ENCODE measurements at places on chromosomes 12 and 14.

- no peak for DNase-seq
Observed at GRCh38 chr14:40188006-40188405, 755.8 kb upstream of the FBXO33 start.

DNA sequence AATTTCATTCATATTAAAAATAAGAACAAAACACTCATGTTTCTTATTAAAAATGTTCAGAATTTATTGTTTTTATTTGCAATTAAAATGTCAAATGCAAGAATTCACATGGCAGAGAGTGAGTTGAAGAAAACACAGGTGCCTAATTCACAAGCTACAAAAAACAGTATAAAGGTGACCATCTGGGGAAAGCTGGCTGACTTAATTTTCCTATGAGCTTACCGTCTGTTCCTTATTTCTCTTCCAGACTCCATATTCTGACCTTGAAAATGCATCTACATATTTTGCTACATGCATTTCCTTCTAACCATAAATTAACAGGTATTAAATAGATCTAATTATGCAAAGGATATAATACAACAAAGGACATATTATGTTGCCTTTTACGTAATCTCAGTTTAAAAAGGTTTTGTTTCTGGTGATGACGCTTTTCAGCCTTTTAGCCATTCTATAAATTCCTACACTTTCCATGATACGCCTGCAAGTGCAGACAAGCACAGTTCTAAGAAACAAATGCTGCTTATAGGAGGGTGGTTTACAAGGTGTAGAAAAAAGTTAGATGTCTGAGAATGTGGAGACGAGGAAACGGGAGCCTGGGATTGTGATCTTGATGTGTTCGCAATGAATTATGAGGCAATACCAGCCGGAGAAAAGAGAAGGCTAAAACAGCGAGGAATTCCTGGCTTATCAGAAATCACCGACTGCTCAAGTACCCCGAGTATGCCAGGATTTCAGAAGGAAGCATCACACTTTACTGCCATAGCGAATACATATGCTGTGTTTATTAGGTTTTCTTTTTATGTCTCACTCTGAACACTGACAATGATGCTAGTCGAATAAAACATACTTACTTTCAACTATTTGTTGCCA, 24.6 kb downstream of the LIN7A start:
- no peak for DNase-seq

DNA sequence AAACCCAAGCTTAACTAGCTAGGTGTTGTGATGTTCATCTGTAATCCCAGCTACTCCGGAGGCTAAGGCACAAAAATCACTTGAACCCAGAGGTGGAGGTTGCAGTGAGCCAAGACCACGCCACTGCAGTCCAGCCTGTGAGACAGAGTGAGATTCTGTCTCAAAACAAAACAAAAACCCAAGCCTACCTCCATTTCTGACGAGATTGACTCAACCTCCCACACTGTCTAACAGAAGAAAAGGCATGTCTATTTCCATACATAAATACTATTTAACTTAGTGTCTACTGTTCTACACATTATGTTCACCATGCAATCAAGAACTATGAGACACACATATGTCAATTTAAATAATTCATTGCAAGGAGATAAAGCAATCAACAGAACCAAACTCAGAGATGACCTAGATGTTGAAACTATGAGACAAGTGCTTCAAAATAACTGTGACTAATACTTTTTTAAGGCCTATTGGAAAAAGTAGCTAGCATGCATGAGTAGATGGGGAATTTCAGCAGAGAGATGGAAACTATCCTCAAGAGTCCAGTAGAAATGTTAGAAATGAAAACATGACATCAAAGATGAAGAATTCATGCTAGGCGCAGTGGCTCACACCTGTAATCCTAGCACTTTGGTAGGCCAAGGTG, 75.9 kb upstream of the DHRS4 start:
- DNase-seq, result no peak

- DNase-seq, result no peak
Observed at GRCh38 chr14:32121536-32121935, 44.4 kb downstream of the ARHGAP5 start.

DNA sequence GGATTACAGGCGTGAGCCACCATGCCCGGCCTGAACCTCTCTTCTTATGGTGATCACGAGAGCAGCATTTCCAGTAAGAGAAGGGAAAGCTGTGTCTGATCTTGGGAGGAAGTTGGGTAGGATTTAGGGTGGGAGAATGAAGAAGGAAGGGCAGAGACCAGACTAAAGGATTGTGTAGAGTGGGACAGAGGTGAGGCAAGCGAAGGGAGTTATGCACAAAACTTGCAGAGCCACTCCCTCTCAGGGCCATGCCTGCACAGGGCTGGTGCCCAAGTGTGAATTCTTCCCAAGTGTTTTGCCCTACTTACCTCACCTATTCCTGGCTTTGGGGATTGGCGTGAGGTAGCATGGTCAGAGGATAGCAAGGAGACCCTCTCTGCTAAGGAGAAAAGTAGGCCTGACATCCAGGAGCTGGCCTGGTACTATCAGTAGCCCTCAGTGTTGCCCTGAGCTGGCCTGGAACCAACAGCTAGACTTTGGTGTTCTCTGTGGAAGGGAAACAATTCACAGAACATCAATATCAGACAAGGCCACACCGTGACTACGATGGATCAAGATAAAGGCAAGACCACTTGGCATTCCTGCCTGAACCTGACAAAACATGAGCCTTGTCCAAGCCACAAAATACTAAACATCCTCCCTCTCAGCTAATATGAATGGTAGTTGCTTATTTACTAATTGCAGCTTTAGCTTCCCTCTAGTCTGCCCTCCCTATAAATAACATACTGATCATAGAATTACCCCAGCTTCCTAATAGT, 201.0 kb upstream of the AMIGO2 start:
- DNase-seq, result peak; percentile 91

- DNase-seq, result peak; percentile 97
Observed at GRCh38 chr12:121802843-121803698, 738 bp upstream of the SETD1B start.

DNA sequence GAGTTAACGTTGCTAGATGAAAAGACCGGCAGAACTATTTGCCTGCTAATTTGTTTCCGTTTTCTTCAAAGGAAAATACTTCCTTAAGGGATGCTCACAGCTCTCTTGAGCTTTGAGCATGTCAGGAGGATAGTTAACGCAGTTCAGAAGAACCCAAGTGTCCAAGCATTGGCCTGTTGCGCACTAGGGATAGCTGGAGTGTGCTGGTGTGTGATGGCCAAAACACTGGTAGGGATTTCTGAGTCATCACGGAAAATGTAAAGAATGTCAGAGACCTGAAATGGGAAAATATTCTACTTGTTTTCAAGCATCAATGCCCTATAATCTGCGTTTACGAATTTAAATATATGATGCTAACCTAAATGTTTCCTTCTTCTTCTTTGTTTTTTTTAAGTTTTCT, 97.8 kb downstream of the VRK1 start:
- no peak for DNase-seq

DNA sequence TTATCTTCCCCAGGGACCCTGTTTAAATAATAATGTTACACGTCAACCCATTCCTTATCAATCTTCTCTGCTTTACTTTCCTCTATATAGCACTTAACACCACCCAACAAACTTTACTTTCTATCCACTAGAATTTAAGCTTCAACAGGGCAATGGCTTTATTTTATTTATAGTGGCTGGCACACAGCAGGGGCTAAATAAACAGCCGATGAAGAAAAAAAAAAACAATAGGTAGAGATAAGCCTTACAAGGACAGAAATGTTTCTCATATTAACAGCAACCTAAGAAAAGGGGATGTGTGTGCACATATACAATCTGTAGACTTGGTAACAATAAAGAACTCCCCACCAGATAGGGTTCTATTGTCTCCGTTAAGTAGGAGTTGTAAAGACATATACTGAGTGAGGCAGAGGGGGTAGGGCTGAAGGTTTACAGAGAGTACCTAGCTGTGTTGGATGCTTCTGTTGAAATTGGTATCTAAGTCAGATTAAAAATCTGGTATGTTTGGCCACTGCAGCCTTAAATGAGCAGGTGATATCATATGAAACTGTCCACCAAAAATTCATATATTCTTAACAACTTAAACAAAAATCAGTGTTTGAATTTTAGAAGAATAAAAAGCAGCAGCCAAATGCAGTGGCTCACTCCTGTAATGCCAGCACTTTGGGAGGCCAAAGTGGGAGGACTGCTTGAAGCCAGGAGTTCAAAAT, 24.7 kb upstream of the AP4S1 start:
- no peak for DNase-seq

GRCh38 chr12:7907009-7907408, 29.0 kb downstream of the SLC2A3 start:
- DNase-seq, result peak; percentile 93

- no peak for DNase-seq
Observed at GRCh38 chr12:79451365-79451764, 239.4 kb downstream of the PAWR start.

All from hematopoietic multipotent progenitor cell treated with erythropoietin and hydrocortisone succinate and interleukin-3 and kit ligand, for 8 days (in vitro differentiated cells).